NCI-H1694 (cell line): ENCODE measurements at places on chromosomes 11 and 22.

DNA sequence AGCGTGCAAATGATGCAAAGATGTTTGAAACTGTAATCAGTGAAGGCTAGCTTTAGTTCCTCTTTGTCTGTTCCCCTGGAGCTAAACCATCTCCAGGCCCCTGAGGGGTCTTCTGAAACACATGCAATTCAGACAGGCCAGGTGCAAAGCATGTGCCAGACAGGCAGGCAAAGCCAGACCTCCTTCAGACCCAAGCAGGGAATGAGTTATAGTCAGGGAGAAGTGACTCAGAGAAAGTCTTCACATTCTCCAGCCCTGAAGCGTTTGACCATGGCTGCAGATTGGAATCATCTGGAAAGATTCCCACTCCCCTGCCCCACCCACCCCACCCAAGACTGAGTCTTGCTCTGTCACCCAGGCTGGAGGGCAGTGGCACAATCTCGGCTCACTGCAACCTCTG is 187.0 kb upstream of the ISX start:
- DNase-seq: no peak

DNA sequence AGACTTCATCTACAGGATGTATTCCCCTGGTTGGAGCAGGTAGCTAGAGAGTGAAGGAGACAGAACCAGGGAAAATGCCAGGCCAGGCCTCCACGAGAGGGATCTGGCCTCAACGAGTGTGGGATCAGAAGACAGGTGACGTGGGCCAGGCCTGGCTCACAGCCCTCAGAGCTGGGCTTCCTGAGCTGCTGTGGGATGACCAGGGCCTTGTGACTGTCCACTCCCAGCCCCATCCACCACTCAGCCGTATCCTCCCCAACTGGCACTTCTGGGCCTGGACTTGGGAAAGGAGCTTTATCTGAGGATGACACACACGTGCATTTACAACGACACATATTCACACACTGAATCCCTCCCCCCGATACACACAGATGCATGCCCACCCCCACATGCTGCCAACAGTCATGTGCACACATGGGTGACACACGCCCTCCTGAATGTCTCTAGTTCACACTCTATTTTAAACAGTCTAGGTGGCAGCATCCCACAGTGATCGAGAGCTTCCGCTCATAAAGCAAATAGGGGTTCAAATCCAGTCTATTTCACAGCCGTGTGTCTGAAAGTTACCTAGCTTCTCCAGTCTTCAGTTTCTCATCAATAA is 93.1 kb downstream of the TP53I11 start:
- no peak for DNase-seq

DNA sequence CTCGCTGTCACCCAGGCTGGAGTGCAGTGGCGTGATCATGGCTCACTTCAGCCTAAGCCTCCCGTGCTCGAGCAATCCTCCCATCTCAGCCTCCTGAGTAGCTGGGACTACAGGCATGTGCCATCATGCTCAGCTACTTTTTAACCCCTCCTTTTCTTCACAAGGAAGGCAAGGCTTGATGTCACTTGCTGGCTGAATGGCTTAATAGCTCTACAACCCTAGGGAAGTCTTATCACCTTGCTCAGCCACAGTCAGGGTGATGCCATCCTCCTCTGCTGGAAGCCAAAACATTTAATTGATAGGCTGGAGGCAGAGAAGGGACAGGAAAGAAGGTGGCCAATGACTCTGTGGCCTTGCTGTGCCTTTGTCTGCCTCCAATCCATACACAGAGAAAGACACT is 131.9 kb downstream of the MED15 start:
- no peak for DNase-seq

DNA sequence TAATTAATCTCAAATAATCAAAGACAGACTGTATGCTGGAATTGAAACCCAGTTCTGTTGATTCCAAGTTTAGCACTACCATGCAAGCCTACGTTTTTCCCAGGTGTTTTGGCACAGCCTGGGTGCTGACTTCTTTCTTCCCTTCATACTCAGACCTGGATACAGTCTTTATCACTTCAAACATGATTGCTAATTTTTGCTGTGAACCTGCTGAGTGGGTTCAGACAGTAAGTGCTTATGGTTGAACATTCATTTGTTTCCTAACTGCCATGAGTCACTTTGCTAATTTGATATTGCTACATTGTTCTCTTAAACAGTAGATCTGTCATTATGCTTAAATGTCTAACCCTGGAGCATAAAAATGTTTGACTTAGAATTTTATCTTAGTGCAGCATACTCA is 12.2 kb downstream of the PAAF1 start:
- no peak for DNase-seq

DNA sequence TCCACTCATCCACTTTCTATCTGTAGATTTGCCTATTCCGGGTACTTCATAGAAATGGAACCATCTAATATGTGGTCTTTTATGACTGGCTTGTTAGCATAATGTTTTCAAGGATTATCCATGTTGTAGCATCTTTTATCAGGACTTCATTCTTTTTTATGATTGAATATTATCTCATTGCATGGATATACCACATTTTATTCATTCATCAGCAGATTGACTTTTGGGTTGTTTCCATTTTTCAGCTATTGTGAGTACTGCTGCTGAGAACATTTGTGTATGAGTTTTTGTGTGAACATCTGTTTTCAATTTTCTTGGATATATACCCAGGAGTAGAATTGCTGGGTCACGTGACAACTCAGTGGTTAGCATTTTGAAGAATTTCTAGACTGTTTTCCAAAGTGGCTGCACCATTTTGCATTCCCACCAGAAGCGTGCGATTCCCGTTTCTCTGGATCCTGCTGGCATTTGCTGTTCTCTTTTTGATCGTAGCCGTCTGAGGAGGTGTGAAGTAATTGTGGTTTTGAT is 8.9 kb downstream of the DERL3 start:
- DNase-seq: no peak

GRCh38 chr22:32951076-32951806 is 106.9 kb downstream of the SYN3 start:
- DNase-seq: no peak

DNA sequence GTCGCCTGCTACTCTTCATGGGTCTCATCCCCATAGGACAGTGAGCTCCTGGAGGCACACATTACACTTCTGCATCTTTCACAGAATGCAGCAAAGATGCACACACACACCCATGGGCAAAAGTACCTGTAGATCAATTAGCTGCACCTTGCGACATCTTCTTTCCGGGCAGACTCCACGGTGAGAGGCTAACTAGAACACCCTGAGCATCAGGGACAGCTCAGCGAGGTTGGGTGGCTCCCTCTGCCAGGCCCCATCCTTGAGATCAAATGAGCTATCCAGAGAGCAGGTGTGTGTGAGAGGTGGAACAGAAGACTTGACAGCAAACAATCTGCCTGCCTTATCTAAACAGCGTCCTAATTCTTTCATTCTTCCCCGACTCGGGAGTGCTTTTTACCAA is 96.1 kb upstream of the BID start:
- DNase-seq: no peak

GRCh38 chr11:33187998-33188722 is 26.9 kb upstream of the CSTF3 start:
- DNase-seq: no peak

DNA sequence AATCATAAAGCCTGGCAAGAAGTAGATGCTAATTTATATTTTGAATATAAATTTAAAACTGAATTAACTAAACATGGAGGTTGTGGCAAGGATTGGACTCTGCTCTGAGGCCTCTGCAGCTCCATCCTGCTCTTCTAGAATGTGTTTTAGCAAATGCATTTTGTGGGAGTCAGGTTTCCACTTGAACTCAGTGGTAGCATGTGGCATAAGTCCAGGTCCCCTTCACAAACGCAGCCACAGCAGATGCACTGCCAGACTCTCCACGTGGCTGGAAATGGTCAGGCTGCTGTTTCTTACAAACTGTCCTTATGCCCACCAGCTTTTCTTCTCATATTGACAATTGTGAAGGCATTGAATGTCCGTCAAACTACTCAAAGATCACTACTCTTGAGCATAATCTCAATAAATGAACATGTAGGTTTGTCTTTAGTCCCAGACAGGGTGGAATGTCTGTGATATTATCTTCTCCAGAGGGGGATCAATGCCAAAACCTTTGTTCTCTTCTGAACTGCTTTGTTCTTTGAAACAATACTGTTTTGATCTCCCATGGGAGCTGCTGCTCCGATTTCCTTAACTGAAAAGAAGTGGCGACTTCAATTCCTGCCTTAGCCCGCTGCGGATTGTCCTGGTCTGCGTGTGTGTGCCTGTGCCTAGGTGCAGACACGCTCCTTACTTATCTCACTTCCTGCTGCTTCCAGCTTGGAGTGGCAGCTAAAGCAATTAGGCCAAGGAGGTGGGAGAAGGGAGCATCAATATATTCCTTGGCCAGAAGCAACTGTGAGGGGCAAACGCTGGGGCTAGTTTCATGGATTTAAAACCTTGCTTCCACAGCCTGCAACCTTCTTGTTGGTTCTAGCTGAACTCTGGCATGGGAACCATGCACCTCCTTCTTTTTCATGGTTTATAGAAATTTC is 24.2 kb downstream of the EIF4G2 start:
- peak; percentile 15 for DNase-seq

DNA sequence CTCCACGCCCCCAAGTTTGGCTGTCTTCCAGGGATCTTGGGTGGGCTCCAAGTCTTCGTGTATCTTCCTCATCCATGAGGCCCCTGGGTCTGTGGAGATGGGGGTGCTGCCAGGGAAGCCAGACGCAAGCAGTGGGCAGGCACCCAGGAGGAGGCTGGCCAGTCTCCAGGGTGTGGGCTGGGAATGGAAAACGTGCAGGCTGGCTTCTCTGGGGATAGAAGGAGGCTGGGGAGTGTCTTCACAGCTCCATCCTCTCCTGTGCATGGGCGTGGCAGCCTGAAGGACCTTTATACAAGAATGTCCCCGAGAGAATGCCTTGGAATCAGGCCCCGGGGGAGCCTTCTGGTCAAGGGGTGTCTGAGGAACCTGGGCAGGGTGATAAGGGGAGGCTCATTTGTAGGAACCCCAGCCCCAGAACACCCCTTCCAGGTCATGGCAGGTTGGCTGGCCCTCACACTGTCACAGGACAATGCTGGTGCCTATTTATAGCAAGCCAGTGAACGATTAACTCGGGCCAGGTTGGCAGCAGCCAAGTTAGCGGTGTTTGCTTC is 14.0 kb downstream of the SGSM1 start:
- no peak for DNase-seq

DNA sequence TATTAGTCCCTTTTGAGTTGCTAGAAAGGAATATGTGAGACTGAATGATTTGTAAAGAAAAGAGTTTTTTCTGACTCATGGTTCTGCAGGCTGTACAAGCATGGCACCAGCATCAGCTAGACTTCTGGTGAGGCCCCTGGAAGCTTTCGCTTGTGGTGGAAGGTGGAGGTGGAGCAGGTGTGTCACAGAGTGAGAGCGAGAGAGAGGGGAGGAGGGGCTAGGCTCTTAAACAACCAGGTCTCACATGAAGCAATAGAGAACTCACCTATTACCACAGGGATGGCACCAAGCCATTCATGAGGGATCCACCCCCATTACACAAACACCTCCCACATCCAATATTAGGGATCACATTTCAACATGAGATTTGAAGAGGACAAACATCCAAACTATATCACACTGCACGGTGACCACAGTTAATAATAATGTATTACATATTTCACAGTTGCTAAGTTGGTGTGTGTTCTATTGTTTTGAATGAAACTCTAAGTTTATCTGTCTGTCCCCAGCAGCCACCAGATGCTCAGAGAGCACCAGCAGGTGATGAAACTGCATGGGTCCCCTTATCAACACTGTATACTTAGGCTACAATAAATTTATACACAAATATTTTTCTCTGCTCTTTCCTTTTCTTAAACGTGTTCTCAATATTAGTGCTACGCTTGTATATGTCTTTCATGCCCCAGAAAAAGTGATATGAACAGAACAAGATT is 14.1 kb downstream of the ZFP91 start:
- DNase-seq: no peak

- DNase-seq: no peak
Measured at GRCh38 chr11:121555121-121555520, 102.4 kb upstream of the SORL1-AS1 start.

- no peak for DNase-seq
Measured at GRCh38 chr22:27980424-27981148, 61.5 kb upstream of the PITPNB start.

GRCh38 chr11:115627666-115628460 is 123.6 kb upstream of the CADM1 start:
- DNase-seq: no peak

- DNase-seq: no peak
Measured at GRCh38 chr11:86370922-86371594, 3.6 kb upstream of the CCDC81 start.

GRCh38 chr11:104637662-104638170 is 260.5 kb downstream of the CASP12 start:
- DNase-seq: no peak

DNA sequence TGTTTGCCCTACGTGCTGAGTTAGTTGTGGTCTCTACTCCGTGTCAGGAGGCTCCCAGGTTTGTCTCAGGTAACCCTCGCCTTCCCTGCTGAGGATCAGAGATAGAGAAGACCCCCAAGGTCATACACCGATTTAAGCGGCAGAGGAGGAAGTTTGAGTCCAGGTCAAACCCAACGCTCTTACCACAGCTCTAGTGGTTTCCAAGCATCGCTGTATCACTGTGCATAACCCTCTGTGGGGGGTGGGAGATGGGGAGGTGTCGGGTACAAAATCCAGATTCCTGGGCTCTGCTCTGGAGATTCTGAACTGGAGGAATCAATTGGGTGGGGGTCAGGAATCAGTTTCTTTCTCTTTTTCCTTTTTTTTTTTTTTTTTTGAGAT is 627 bp downstream of the DNAJC4 start:
- no peak for DNase-seq

- DNase-seq: no peak
Measured at GRCh38 chr11:43515090-43515489, 156.4 kb downstream of the TTC17 start.

- DNase-seq: no peak
Measured at GRCh38 chr11:34345540-34345876, 12.3 kb downstream of the ABTB2 start.

DNA sequence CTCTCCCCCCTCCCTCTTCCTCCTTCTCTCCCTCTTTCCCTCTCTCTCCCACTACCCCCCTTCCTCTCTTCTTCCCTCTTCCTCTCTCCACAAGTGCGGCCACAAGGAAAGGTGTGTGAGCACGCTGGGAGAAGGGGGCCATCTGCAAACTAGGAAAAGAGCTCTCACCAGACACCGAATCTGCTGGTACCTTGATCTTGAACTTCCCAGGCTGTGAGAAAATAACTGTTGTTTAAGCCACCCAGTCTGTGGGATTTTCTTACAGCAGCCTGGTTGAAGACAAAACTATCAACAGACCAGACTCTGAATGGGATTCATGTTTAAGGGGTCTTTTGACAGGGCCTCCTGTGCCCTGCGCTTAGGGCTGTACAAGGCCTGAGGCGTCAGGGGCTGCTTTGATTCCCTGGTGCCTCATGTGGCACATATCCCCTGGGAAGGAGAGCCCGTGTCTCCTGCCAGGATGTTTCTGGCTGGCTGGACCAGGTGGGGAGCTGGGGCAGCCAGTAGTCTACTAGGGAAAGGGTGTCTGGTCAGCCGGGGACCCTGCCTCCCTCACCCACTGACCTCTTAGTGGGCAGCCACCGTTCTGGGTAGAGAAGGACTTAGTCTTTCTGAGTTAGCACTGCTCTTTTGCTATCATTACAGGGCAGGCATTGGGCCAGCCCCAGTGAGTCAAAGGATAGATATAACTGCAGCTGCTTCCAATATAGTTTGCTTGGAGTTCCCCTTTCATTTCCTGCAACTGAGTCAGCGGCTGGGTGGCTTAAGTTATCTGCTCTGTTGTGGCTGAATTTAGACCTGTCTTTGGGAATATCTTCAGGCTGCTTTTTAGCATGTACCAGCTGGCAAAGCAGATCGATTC is 6.2 kb downstream of the PANX1 start:
- no peak for DNase-seq

GRCh38 chr11:47186700-47187695 is 764 bp upstream of the PACSIN3 start:
- peak; percentile 31 for DNase-seq
